GM12865 (cell line): ENCODE measurements at places on chromosomes 12 and 14.

- DNase-seq = no peak
Measured at GRCh38 chr12:27187697-27188096, 56.4 kb upstream of the STK38L start.

DNA sequence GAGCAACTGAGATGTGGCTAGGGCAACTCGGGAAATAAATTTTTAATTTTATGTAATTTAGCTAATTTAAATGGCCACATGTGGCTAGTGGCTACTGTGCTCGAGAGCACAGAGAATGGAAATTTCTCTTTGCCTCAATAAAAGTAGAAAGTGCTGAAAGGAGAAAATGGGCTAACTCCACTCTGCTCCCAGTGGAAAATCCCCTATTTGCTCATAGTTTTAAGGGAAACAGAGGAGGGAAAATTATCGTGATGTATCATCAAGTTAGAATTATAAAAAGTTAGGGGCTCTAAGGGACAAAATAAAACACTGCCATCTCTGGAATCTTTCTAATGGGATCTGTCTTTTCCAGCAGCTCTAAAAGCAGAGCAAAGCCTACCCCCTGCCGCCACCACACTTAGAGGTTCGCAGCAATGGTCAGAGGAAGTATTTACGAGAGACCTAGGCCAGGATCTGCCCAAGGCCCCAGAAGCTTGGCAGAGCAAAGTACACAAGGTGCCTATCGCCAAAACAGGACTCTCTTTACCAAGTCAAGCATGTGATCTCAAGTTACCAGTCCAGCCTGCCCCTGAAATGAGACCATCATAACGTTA, 220.7 kb downstream of the PPM1H start:
- no peak for DNase-seq

DNA sequence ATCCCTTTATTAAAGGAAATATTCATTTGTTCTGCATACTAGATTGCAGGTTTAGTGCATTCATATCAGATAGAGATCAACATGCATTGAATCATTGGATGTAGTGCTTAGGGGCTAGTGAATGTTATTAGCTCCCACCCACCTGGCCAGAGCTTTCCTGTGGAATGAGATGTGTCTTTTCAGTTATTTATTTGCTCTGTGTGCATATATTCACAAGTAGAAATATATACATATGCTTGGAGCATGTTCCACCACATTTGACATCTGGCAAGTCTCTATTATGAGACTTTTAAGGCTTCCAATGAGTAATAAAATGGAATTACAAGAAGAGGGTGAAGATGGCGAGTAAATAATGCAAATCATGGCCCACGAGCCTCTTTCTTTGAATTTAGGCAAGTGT, 180.0 kb upstream of the LMO3 start:
- DNase-seq = no peak

- DNase-seq = no peak
Measured at GRCh38 chr12:5395443-5396271, 36.3 kb upstream of the NTF3 start.

DNA sequence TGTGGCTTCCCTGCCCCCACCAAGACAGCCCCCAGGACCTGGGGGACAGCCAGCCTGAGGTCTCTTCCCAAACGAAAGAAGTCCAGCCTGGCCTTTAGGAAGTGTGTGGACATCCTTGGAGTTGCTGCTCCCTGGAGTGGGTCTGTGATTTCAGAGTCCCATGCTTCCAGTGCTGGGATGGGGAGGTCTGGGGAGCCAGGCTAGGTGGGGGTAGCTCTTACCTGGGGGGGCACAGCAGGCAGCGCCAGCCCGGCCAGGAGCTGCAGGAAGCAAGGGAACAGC, 509 bp downstream of the PGF start:
- no peak for DNase-seq

DNA sequence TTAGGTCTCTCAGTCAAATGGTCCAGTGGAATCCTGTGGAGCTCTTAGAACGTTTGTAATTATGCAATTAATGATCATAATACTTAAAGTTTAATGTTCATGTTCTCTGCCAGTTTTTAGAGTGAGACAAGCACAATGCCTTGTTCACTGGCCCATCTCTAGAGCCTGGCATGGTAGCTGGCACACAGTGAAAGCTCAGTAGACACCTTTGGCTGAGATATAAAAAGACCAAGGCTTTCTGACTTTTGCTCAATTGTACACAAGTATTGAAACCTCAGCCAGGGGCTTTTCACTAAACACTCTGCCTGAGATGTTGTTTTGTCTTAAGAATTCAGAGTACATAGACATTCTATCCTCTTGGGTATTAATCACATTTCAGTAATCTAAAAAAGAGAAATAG, 241.8 kb upstream of the ATP2B1 start:
- DNase-seq = peak; percentile 65
